ENCODE measurements at places on chromosomes 3 and 15. TPM values are rescaled to one million over a fixed set of nuclear protein-coding genes. Genes with fewer than 3 reads are reported as not detected.
A peak's percentile ranks its signal among the peaks of the same experiment; 100 is the strongest.

AADAC gene
- total RNA-seq: not detected

- H3K27ac ChIP-seq: no peak overlapping the region
- peaks cover 14% of the 10 kb centered on the region for H3K36me3 ChIP-seq
- H3K4me3 ChIP-seq: no peak overlapping the region
- no peak for DNase-seq
Observed at GRCh38 chr3:31210068-31210645, 315.7 kb upstream of the GADL1 start.

DNA sequence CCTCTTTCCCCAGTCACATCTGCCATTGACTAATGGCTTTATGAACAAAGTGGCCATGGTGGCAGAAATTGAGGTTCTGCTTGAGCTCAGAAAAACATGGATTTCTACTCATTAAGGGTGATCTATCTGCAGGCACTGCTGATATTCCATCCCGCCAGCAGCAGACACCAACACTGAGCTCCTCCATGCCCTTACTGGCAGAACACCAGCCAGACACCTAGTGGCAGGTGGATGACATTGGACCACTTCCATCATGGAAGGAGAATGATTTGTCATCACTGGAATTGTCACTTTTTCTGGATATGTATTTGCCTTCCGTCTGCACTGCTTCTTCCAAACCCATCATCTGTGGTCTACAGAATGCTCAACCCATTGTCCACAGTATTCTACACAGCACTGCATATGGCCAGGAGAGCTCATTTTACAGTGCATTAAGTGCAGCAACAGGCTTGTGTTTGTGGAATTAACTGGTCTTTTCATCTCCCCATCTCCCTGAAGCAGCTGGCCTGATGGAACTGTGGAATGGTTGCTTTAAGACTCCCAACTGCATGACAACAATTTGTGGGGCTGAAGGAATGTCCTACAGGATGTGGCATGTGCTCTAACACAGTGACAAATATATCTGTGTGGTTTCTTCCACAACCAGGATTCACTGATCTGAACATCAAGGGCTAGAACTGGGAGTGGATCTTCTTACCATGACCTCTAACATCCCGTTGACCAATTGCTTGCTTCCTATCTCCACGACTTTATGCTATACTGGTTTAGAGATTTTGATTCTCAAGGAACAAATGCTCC is 103.4 kb downstream of the WNT7A start:
- no peak overlapping the region for H3K27ac ChIP-seq
- DNase-seq: no peak
- no peaks in the 10 kb centered on the region for H3K36me3 ChIP-seq

DNA sequence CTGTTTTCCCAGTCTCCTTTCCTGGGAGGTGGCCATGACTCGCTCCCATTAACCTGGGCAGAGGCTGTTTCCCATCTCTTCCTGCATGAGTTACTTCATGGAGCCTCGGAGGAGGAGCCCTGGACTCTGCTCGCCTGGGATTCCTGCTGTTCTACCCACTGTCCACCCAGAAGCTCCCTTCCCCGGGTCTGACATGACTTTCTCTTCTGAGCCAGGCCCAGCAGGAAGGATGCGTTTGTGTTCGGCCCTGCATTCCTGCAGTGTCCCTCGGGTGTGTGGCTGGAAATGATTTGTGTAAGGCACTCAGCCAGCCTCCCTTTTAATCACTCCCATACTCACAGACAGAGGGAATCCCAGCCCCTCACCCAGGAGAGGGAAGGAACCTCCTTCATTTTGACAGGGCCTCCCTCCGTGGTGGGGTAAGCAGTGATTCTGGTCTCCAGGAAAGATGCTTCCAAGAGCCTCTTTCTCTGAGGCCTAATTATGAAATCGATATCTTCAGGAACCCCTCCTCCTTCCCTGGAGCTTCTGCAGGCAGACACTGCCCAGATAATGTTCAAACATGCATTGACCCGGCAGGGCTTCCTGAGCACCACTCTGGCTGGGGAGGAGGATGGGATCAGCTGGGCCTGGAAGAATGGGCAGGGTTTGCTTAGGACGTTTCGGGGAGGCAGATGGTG is 41.6 kb upstream of the DLG1 start:
- no peak overlapping the region for H3K27ac ChIP-seq
- no peaks in the 10 kb centered on the region for H3K36me3 ChIP-seq
- H3K4me3 ChIP-seq: no peak overlapping the region
- H3K27me3 ChIP-seq: no peaks in the 10 kb centered on the region
- no peak for DNase-seq
- no peaks in the 10 kb centered on the region for H3K4me1 ChIP-seq

DNA sequence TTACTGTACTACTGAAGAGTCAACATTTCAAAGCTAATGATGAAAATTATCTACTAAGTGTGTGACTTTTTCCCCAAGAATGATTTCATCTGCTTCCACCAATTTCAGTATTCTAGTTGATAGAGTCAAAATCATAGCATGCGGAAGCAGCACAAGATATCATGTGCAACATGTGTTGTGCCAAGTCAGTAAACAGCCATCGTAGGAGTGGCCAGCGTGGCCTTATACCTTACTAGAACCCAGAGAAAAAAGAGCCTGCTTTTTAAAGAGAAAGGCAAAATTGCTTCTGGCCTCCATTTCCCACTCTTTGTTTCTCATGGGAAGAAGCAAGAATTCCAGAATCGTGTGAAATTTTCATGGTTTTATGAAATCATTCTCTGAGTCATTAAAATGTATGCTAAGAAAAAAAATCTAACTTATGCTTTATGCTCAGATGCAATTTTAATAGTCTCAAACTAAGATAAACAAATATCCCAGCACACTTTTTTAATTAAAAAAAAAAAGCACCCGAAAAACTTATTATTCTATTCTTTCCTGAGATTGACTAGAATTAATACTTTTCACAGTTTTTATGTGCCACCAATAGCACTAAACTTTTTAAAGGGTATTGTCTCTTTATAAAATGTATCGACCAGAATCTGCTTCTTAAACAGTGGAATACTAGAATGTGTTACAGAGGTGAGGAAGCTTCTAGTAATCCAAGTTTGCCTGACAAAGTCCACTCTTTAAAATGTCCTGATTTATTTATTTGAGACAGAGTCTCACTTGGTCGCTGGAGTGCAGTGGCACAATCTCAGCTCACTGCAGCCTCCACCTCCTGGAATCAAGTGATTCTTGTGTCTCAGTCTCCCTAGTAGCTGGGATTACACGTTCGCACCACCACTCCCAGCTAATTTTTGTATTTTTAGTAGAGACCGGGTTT is 87.3 kb downstream of the MBNL1 start:
- H3K27ac ChIP-seq: no peak overlapping the region
- peaks cover 52% of the 10 kb centered on the region for H3K4me1 ChIP-seq
- no peak for DNase-seq
- H3K4me3 ChIP-seq: no peak overlapping the region
- H3K27me3 ChIP-seq: no peaks in the 10 kb centered on the region

- no peaks in the 10 kb centered on the region for H3K36me3 ChIP-seq
- H3K4me3 ChIP-seq: no peak overlapping the region
- no peaks in the 10 kb centered on the region for H3K4me1 ChIP-seq
- no peak for DNase-seq
- H3K27ac ChIP-seq: no peak overlapping the region
- H3K27me3 ChIP-seq: no peaks in the 10 kb centered on the region
Observed at GRCh38 chr15:97319291-97319690, 641.2 kb upstream of the ARRDC4 start.

DNA sequence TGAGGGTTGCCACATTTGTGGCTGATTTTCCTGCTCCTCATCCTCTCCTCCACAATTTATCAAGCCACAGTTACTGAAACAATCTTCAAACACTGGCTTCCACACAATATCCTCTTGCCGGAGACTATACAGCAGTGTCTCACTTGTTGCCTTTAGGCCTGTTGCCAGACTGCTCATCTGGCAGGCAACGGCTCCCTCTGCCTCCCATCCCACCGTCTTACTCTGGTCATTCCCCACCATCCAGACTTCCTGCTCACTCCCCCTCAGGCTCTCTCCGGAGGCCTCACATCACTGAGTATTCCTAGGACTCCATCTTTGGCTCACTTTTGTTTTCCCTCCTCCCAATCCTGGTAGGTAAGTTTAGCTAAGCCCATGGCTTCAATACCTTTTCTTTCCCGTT is 301.9 kb downstream of the IL20RB start:
- peaks cover 2% of the 10 kb centered on the region for H3K27me3 ChIP-seq
- H3K27ac ChIP-seq: no peak overlapping the region
- DNase-seq: no peak
- no peaks in the 10 kb centered on the region for H3K36me3 ChIP-seq

DNA sequence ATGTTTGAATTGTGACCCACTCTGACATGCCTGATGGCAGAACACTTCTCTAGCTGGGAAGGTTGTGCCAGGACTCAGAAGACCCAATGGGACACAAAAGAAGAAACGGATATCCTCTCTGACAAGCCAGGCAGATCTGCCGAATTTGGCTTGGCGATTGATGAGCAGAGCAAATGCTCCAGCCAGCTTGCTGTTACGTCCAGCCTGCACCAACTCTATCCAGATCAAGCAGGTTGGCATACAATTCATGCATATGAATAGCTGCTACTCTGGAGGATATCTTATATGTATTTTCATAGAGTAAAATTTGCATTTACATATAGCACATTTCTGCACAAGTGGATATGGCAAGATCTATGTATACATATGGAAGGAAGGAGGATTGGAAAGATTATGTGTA is 102.8 kb downstream of the PEX5L start:
- H3K27ac ChIP-seq: no peak overlapping the region
- H3K4me1 ChIP-seq: no peaks in the 10 kb centered on the region
- no peak overlapping the region for H3K4me3 ChIP-seq
- no peaks in the 10 kb centered on the region for H3K36me3 ChIP-seq

DNA sequence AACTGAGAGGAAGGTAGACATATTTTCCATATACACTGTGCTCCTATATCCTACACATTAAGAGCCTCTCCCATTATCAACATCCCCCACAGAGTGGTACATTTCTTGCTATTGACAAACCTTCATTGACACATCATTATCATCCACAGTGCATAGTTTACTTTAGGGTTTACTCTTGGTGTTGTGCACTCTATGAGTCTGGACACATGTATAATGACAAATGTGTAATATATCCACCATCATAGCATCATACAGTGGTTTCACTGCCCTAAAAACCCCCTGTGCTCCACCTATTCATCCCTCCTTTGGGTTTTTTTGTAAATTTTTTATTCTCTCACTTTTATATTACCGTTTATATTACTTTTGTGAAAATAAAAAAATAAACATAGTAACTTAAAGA is 22.2 kb upstream of the CLDN18 start:
- H3K27me3 ChIP-seq: no peaks in the 10 kb centered on the region
- no peak for DNase-seq
- H3K4me1 ChIP-seq: no peaks in the 10 kb centered on the region
- no peaks in the 10 kb centered on the region for H3K36me3 ChIP-seq
- H3K27ac ChIP-seq: no peak overlapping the region
- no peak overlapping the region for H3K4me3 ChIP-seq

CCDC9B gene
- 0.84 TPM for total RNA-seq

GOLGA6C gene
- not detected for total RNA-seq

- no peaks in the 10 kb centered on the region for H3K4me1 ChIP-seq
- no peak overlapping the region for H3K27ac ChIP-seq
- H3K27me3 ChIP-seq: no peaks in the 10 kb centered on the region
- no peaks in the 10 kb centered on the region for H3K36me3 ChIP-seq
- H3K4me3 ChIP-seq: no peak overlapping the region
Observed at GRCh38 chr3:35946121-35946853, 307.0 kb downstream of the ARPP21 start.

DNA sequence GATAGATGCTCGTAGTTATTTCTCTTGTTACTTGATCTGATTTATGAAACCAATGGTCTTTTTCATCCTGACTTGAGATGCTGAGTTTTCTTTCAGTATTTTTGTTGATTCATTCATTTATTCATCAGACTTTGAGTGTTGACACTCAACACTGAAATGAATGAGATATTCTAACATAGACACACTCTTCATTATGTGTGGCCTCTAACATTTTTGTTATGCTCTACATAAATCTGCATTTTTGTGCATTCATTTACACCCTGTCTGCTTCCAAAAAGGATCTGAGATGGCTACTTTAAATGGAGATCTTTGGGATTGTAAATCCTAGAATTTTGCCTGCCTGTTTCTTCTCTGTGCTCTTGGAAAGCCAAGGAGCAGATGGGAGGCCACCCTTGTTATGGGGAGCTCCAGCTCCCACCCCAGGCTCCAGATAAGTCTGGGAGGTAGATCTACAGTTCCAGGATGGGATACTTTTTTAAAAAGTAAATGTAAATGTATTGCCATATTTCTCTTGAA is 287.2 kb upstream of the LRRFIP2 start:
- no peaks in the 10 kb centered on the region for H3K4me1 ChIP-seq
- no peaks in the 10 kb centered on the region for H3K36me3 ChIP-seq
- H3K27ac ChIP-seq: no peak overlapping the region
- no peak overlapping the region for H3K4me3 ChIP-seq
- H3K27me3 ChIP-seq: peaks cover 17% of the 10 kb centered on the region

GOLIM4 gene
- total RNA-seq: 5.6 TPM

GRCh38 chr15:83565553-83566159 is 88.3 kb upstream of the ADAMTSL3 start:
- H3K36me3 ChIP-seq: no peaks in the 10 kb centered on the region
- no peak for DNase-seq
- peaks cover 5% of the 10 kb centered on the region for H3K27me3 ChIP-seq
- H3K4me3 ChIP-seq: no peak overlapping the region
- no peak overlapping the region for H3K27ac ChIP-seq

GRCh38 chr15:40843885-40844695 is at the start of gene SPINT1:
SPINT1 (plus strand) TSS chr15:40844048; CDS start chr15:40844555, 507 bp downstream.
- peak; percentile 50 for DNase-seq
- no peaks in the 10 kb centered on the region for H3K36me3 ChIP-seq
- H3K4me1 ChIP-seq: peaks cover 28% of the 10 kb centered on the region
- peaks cover 31% of the 10 kb centered on the region for H3K27me3 ChIP-seq

- no peaks in the 10 kb centered on the region for H3K4me1 ChIP-seq
- H3K4me3 ChIP-seq: no peak overlapping the region
- no peaks in the 10 kb centered on the region for H3K27me3 ChIP-seq
- DNase-seq: no peak
Observed at GRCh38 chr3:16072420-16073110, 101.9 kb upstream of the GALNT15 start.

- peaks cover 9% of the 10 kb centered on the region for H3K27me3 ChIP-seq
- no peaks in the 10 kb centered on the region for H3K36me3 ChIP-seq
- H3K27ac ChIP-seq: no peak overlapping the region
- H3K4me3 ChIP-seq: no peak overlapping the region
- no peaks in the 10 kb centered on the region for H3K4me1 ChIP-seq
- no peak for DNase-seq
Observed at GRCh38 chr3:30181178-30181465, 425.3 kb upstream of the TGFBR2 start.

- peaks cover 54% of the 10 kb centered on the region for H3K36me3 ChIP-seq
- H3K27ac ChIP-seq: peak overlapping the region; percentile 90
- H3K27me3 ChIP-seq: no peaks in the 10 kb centered on the region
- peaks cover 89% of the 10 kb centered on the region for H3K4me1 ChIP-seq
- DNase-seq: no peak
Observed at GRCh38 chr3:152256851-152257562, 11.7 kb upstream of the MBNL1 start.

THSD4 gene
- not detected for total RNA-seq

PLD1 gene
- 1.1 TPM for total RNA-seq

- H3K4me3 ChIP-seq: no peak overlapping the region
- H3K27me3 ChIP-seq: no peaks in the 10 kb centered on the region
- peaks cover 8% of the 10 kb centered on the region for H3K36me3 ChIP-seq
- no peak for DNase-seq
Observed at GRCh38 chr3:112395896-112396290, 62.9 kb downstream of the CD200 start.

GRCh38 chr3:55089211-55089610 is 161.4 kb upstream of the LRTM1 start:
- H3K4me1 ChIP-seq: no peaks in the 10 kb centered on the region
- H3K27me3 ChIP-seq: no peaks in the 10 kb centered on the region
- H3K36me3 ChIP-seq: no peaks in the 10 kb centered on the region
- H3K27ac ChIP-seq: no peak overlapping the region
- H3K4me3 ChIP-seq: no peak overlapping the region
- no peak for DNase-seq

TRPM7 gene
- total RNA-seq: 38.0 TPM

Measured in activated CD8-positive, alpha-beta T cell treated with anti-CD3 and anti-CD28 coated beads, Interleukin-2, amount 10 ng/mL, durations not matched to agents 7 days and 5 days (primary cell).